ENCODE measurements at places on chromosomes 6 and 20. TPM values are rescaled to one million over a fixed set of nuclear protein-coding genes. Genes with fewer than 3 reads are reported as not detected.
A peak's percentile ranks its signal among the peaks of the same experiment; 100 is the strongest.

DNA sequence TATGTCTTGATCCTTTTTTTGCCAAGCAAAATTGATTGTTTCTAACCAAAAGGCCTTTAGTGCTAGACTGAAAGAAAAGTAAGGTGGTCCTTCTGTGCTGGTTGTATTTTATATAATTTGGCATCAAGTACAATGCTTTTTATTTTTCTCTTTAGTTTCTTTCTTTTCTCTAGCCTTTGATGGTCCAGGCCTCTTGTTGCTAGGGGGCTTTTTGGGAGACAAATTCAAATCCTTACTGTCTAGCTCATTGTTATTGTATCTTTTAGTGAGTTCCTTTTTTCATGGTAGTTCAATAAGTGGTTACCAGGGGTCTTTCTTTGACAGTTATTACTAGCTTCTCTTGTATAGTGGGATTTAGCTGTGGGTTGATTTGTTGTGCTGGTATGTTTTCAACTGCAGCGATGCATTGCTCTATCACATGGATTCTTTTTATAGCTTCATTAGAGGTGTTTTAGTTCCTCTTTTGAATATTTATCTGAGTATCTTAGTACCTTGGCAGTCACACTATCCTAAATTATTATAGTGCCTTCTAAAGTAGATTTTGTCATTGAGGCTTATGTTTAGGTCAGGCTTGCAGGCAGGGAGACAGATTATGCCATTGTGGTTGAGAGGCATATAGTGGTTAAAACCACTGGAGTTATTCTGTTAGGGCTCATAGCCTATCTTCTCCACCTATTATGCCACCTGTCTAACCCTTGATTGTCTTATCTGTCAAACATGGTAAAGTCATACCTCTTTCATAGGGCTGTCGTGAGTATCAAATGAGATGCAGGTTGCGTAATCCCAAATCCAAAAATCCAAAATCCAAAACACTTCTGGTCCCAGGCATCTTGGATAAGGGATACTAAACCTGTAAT is 49.5 kb downstream of the KCNS1 start:
- H3K4me1 ChIP-seq, result peaks cover 70% of the 10 kb centered on the region
- H3K27me3 ChIP-seq, result no peaks in the 10 kb centered on the region
- peaks cover 36% of the 10 kb centered on the region for H3K36me3 ChIP-seq
- no peak for DNase-seq
- H3K27ac ChIP-seq, result peak overlapping the region; percentile 20
- no peak overlapping the region for H3K4me3 ChIP-seq

GRCh38 chr6:149728499-149729234 is 10.8 kb upstream of the LATS1 start:
- no peak for DNase-seq
- H3K27ac ChIP-seq, result peak overlapping the region; percentile 76
- H3K4me3 ChIP-seq, result peak overlapping the region; percentile 6
- H3K36me3 ChIP-seq, result peaks cover 39% of the 10 kb centered on the region
- H3K27me3 ChIP-seq, result no peaks in the 10 kb centered on the region

Gene TBXT
- total RNA-seq, result not detected

Gene LPA
- total RNA-seq, result not detected

Gene REM1
- not detected for total RNA-seq

Gene RTN4IP1
- 9.4 TPM for total RNA-seq
